ENCODE measurements at places on chromosomes 2 and 18.

- no peak for DNase-seq
These were observed 100.1 kb upstream of the CERS6 start for GRCh38 chr2:168355779-168356476.

DNA sequence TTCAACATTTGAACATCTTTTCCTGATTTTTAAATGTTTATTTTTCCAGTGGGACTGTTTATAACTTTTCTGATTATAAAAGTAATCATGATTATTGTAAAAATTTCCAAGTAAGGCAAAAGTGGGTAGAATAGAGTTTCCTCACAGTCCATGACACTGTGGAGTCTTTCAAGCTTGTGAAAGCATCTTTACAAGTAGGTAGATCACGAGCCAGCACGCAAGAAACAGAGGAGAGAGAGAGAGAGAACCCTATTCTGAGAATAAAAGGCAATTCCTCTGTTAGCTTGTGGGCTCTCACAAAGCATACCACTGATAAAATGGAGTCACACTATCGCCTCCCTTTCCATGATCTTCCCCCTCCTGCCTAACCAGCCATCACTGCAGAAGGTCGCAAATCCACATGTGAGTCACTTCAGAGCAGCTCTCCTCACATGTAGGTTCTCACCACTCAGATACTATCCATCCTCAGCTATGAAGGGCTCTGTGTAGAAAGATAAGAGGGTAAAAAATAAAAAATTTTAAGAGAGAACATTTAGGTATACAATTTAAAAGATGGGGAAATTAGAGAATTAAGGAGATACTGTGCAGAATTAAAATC lies 40.3 kb downstream of the AAK1 start:
- DNase-seq, result no peak

GRCh38 chr2:30361751-30362394 lies 85.2 kb upstream of the LCLAT1 start:
- no peak for DNase-seq

DNA sequence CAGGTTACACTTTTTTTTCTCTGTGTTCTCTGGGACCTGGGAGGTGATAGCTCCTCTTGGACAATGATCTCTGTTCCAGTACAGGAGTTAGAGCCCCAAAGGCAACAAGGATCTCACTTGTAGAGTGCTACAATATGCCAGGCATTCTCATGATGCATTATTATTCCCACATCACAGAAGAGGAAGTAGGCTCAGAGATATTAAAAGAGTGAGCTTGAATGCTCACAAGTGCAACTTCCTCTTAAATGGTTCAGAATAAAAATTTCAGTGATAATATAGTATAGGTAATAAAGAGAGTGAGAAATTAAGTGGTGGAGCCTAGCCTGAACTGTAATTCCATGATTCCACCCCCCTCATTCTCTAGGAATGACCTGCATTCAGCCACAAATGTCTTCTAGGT lies 21.4 kb downstream of the POLE4 start:
- no peak for DNase-seq

- DNase-seq, result no peak
These were observed 35.7 kb upstream of the POU3F3 start for GRCh38 chr2:104818264-104818663.

- DNase-seq, result no peak
These were observed 7.5 kb upstream of the MCFD2 start for GRCh38 chr2:46923041-46923528.

DNA sequence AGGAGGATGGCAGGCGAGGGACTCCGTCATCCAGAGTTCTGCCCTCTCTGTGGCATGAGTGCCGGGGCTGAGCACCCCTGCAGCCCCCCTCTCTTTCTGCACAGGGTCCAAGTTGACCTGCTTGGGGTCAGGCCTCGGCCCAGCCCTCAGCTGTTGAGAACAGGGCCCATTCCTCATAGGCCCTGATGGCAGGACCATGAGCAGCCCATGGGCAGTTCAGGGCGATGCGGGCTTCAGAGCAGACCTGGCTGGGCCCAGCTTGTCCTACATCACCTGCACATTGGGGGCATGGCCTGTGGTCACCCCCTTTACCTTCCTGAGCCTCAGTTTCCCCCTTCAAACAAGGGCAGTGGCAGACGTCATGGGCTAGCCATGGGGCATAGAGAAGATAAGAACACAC lies 238.1 kb downstream of the SEPTIN10 start:
- no peak for DNase-seq

DNA sequence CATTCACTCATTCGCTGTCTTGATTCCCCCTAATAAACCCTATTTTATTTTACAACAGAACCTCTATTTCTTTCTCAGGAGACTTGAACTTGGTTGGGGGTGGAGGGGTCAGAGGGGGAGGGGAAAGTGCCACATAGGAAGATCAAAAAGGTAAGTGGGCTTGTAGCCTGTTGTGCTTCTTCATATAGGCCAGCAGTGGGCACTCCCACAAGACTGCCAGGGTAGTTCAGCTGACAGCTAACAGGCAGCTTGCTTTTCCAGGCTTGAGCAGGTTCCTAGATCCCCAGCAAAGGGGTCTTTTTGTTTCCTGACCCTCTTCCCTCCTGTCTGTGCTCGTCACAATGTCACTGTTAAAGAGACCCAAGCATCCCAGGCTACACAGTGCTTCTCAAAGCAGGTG lies 829 bp upstream of the KIAA2012 start:
- DNase-seq, result no peak
